AG08396 (cell line): ENCODE measurements at places on chromosomes 2 and 18.
A peak's percentile ranks its signal among the peaks of the same experiment; 100 is the strongest.

DNA sequence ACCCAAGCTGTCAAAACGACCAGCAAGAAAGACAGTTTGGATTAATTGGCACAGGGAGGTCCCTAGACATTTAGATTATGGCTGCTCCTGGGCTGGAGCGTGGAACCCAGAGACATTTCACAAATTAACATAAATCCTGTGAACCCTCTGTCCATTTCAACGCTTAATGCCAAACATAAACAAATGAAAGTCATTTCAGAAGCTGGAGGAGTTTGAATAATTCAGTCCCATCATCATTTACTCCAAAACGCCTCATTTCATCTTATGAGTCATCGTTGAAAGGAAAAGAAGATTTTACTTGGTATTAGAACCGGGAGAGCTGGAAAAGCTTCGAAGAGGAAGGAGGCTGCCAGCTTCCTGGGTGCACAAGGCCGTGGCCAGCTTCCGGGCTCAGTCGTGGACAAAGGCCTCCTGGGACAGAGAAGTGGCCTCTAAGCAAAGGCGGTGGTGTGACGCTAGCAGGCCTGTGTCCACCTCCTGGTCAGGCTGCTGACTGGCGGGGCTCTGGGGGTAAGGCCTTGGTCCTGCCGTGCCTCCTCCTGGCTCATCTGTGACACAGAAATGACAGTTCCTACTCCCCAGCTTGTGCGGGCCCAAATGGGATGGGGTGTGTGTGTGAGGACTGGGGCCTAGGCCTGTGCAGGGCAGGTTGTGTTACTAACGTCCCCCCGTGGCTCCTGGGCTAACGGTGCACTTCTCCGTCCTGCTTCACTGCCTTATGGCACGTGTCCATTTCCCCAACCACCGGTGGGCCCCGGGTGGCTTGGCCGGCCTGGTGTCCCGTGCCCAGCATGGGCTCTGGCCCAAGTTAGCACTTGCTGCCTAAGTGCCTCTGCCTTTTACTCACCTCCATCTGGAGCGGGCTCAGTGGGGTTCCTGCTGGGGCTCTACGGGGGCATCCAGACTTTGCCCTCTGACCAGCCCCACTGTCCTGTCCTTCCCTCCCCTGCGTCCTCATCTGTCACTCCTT is 71.6 kb downstream of the RRM2 start:
- peak; percentile 68 for DNase-seq

GRCh38 chr2:181468811-181469210 is 11.6 kb downstream of the ITGA4 start:
- no peak for DNase-seq

DNA sequence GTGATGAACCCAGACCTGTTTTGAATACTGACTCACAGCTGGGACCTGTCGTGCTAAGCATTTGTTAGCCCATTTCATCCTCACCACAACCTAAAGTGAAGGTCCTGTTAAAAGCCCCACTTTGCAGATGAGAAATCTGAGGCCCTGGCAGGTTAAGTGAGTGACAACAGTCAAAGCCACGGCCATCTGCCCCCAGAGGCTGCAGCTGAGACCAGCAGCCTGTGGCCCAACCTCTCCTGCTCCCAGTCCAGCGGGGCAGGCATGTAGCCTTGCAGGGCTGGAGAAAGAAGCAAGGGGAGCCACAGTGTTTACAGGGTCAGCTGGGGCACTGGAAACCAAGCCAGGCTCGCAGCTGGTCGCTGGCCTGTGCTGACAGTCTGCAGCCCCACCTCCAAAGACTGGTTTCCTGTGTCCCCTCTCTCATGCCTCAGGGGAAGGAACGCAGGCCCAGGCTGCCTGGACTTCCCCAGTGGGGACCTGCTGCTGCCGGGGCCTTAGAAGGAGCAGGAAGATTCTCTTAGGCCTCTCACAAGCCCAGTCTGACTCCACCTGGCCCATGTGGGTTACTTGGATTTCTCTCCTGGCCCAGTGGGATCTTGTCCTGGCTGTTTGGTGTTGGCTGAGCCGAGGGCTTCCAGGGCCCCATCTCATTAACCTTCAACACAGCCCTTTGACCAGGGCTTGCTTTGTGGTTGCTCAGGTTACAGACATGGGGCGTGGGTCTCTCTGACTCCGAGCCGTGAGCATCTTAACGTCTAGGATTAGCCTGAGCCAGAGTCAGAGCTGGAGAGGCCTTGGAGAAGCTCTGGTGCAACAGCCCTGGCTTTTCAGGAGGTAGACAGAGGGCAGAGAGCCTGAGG is 1.7 kb downstream of the INPP5D start:
- peak; percentile 61 for DNase-seq

DNA sequence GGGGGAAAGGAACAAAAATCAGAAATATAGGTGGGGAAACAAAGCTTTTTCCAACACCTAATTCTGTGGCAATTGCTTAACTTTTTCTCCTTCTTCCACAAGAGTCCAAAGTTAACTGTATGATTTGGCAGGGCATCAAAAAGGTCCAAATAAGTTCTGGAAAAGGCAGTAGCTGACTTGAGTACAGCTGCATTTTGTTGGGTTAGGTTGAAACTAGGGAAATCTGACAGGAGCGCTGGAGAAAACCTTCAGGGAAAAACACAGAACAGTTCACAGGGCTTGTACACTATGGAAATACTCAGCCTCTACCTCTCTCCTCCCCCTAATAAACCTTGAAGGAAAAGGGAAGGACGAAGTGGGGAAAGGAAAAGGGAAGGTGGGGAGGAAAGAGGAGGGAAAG is 438.6 kb downstream of the ZEB2 start:
- no peak for DNase-seq

DNA sequence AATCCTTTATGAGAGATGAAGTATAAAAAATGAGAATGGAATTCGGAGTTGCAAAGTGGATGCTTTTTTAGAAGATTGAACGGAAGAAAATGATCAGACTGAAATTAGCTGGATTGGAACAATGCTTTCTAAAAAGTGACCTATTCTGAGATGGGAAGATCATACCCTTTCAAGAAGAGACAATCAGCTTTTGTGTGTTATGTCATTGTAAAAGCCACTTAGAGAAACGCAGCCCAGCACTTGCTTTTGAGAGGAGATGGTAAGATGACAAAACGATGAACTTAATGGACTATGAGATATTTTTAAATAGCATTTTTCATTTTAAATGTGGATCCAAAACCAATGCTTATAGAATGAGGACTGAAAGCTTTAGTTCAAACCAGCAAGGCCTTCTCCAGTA is 871.4 kb upstream of the KLHL29 start:
- no peak for DNase-seq

DNA sequence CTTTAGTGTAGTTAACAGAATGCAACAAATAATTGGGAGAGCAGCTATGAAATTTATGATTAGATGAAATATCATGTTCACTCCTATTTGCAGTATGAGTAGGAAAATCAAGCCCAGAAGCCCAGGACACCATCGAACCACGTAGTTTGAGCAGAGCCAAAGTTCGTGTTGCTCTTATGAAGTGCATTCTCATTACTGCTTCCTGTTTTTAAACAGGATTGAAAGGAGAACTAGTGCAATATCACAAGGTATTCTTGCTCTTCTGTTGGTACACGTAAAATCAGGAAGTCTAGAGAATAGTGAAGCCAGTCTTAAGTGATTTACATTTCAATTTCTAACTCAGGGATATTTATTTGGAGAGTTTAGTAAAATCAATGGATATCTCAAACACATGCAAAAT is 21.1 kb downstream of the ARHGAP15 start:
- no peak for DNase-seq

DNA sequence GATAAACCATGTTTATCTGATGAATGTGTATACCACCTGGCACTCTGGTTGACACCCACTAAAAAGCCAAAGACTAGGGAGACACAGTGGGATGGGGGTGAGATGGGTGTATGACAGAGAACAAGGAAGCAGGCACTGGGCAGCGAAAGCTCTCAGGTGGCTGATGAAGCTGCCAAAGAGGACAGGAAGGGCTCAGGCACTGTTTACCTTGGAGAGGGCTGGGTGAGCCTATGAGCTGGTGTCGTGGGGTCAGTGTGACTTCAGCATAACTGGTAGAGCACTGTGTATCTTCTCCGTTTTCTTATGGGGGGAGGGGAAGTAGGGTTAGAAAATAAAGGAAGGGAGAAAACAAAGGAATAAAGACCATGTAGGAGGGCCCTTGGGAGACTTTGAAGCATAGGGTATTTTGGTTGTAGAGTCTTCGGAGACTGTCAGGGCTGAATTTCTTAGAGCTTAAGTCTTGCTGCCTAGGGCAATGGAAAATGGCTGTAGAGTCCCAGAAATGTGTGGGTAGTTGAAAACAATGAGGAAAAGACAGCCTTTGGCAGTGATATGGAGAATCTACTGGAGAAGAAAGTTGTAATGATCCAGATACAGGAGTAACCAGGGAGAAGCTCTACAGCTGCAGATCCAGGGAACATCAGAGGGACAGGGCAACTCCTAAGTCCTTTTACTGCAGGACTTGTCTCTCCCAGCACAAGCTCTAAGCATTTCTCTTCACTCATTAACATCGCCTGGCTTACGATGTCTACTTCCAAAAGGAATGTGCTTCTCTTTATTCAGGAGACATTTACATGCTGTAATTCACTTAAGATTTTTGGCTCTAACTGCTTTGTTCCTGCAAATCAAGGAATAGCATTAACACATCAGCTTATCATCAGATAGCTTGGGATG is 120.0 kb downstream of the AQP4 start:
- no peak for DNase-seq

GRCh38 chr2:36697424-36698066 is 1.0 kb downstream of the VIT start:
- no peak for DNase-seq

GRCh38 chr2:230124757-230125431 is 56.2 kb upstream of the SLC16A14 start:
- no peak for DNase-seq
